ENCODE measurements at places on chromosomes 7 and 10.

DNA sequence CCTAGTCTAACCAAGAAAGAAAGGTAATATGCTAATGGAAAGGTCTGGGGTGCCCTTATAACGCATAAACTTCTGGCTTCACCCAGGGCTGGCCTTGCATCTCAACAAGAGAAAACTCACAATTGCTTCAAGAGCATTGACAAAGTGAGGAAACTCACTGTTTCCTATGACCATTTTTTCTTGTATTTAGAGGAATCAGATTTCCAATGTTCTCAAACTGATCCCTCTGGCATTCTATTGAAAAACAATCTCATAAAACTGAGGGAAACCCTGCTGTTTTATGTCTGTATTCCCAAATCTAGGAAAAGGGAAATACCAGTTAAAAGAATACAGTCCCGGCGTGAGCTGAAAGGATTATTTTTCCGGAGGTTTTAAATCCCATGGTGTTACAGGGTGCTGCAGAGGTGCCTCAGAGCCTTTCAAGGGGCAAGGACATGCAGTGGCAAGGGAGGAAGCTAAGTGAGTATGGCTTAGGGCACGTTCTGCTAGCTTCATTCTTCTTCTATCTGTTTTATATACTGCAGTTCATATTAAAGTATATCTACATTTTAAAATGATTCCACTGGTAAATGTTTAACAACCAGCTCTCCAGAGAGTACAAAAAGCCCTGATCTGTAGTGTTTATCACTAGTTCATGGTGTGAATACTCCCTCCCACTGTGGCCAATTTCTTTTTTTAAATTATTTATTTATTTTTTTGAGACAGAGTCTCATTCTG lies 68.7 kb downstream of the CAV1 start:
- no peak for DNase-seq

DNA sequence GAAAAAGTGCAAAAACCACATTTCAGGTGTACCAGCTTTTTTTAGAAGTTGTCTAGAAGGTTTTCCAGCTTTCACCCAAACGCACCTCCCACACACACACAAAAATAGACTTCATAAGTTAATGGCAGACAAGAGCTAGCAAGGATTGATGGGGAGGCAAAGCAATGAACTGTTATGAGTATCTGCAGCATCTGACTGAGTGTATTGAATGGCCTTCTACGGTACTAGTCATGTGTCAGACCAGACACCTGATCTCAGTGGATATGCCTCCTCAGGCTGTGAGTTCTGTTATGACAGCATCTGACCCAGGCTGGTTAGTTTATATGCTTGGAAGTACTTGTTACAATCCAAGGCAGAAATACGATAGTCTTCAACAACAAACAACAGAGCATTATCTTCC lies 406.1 kb upstream of the AUTS2 start:
- DNase-seq, result no peak

GRCh38 chr10:98030093-98030821 lies at the start of gene CRTAC1:
TSS of gene CRTAC1 (minus strand) at chr10:98030621. CDS start at chr10:98030472, 149 bp downstream.
- DNase-seq, result no peak

GRCh38 chr7:98559219-98559618 lies 57.9 kb upstream of the NPTX2 start:
- no peak for DNase-seq

GRCh38 chr10:62237966-62238365 lies 30.7 kb downstream of the RTKN2 start:
- no peak for DNase-seq

- DNase-seq, result no peak
Observed at GRCh38 chr7:13894954-13895353, 94.5 kb downstream of the ETV1 start.

GRCh38 chr7:45646996-45647825 lies 73.0 kb downstream of the ADCY1 start:
- no peak for DNase-seq

GRCh38 chr7:138735399-138735798 lies 34.2 kb upstream of the SVOPL start:
- DNase-seq, result no peak

GRCh38 chr7:130022623-130023175 lies 28.5 kb downstream of the ZC3HC1 start:
- no peak for DNase-seq

DNA sequence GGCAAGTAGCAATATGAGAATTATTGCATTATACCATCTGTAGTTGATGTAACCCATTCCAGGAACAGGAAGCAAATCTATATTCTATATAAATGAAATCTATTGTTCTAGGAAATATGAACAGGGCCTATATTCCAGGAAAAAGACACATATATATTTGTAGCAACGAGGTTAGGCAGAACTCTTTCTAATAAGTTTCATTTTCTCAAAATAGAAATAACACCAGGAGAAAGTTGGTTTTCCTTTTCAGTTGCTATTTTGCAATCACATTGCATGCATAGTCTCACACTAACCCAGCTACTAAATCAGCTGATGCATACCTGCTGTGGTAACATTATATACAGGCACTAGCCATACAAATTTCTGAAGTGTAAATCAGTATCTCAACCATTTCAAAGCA lies 6.2 kb upstream of the IFIT2 start:
- DNase-seq, result no peak

- no peak for DNase-seq
Observed at GRCh38 chr10:107477266-107477665, 312.8 kb upstream of the SORCS1 start.

DNA sequence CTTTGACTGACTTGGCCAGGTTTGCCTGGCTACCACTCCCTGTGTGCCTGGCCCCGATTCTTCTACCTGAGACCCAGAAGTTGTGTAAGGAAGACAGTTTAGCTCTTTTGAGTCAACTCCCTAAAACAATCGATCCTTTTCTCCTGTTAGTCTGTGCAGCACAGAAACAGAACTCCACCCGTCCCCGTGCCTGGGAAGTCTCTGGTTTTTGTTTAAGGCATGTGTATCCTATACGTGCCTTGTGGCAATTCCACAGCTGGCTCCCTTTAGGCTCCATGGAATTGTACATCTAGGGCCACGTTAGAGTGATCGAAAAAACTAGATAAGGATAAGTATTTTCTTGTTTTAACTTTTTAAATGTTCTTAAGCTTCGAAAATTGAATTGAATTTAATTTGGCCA lies 131.6 kb downstream of the BICC1 start:
- DNase-seq, result no peak
